ENCODE measurements at places on chromosomes 13 and 19.

- no peak for DNase-seq
These were observed 27.3 kb downstream of the RUBCNL start for GRCh38 chr13:46359714-46360113.

DNA sequence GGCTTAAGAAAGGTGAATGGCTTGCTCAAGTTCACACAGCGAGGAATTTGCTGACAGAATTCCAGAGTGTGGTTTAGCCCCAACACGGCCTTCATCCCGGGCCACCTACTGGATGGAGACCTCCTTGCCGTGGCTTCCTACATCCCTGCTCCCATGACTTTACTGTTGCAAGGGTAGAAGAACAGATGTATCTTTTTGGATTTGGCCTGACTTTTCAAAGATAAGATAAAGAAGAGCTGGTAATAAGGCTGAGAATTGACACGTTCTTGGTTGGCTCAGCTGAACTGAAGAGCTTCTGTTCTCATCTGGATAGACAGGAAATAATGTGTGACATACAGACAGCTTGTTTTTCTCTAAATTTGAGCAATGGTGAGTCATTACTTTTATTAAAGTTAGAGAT lies 113.1 kb downstream of the KLF5 start:
- no peak for DNase-seq

DNA sequence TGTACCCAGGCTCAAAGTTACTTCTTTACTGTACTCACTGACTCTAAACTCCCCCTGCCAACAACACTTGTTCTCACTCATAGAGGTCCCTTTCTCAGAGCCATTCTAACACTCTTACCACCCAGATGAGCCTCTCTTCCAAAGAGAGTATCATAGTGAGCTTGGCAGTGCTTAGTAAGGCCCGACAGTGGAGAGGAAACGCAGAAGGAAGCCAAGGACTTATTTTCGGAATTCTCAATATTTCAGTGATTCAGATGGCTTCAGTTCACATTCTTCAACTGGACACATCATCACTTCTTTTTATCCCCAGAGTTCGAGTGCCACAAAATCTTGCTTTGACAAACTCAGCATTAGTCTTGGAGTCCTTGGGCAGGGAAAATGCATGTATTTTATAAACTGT lies 285.9 kb downstream of the DNAJC15 start:
- DNase-seq: no peak

DNA sequence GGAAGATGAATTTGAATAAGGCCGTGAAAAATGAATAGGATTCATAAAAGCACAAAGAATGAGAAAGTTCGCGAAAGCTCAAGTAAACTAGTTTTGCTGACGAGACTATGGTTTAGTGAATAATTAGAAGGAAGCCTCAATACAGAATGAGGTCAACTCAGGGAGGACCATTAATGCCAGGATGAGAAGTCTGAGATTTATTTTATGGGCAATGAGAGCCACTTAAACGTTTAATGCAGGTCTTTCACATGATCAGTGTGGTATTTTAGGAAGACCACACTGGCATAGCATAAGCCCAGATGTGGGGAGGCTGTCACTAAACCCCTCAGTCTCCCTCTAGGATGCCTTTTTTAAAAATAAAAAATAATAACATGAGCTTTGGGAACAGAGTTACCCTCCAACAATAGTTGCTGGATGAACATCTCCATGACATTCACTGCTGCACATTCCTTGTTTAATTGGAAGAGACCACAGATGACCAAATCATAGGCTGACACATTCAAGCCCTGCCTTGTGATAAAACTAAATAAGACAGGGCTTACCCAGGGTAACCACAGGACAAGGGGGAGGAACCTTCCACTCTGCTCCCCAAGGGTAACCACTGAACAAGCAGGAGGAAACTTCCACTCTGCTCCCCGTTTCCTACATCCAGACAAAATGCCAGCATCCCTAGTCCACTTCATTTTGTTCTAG lies 43.6 kb upstream of the LSM14A start:
- DNase-seq: no peak

DNA sequence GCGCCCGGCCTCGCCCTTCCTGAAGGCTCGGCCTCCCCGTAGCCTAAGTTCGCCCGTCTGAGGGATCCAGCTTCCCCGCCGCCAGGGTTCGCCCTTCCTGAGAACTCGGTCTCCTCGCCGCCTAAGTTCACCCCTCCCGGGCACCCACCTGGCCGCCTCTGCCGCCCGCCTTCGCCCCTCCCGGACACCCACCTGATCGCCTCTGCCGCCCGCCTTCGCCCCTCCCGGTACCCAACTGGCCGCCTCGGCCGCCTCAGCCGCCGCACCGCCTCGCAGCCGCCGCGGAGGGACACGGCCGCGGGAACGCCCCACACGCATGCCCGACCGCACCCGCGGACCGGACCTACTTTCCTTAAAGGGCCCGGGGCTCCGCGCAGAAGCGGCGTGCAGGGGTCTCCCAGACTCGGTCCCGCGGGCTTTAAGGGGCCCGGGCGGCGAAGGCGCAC lies at the start of gene MOB3A:
TSS of gene MOB3A (minus strand) at position 293 of the 446 bp plus-strand sequence. CDS start 17,766 bp downstream, outside the sequence.
- DNase-seq: peak; percentile 75

DNA sequence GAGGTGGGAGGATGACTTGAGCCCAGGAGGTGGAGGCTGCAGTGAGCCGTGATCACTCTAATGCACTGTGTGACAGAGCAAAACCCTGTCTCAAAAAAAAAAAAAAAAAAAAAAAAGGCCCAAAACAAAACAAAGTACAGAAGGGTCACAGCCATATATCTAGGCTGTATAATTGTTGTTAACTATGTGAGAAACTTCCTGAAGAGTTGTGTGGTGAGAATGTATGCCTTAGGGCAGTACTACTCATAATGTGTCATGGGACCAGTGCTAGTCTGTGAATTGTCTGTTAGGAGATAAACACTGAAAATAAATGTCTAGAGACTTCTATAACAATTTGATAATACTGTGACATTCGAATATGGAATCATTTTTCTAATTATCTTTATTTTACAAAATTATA lies 43.1 kb downstream of the PAN3 start:
- no peak for DNase-seq

DNA sequence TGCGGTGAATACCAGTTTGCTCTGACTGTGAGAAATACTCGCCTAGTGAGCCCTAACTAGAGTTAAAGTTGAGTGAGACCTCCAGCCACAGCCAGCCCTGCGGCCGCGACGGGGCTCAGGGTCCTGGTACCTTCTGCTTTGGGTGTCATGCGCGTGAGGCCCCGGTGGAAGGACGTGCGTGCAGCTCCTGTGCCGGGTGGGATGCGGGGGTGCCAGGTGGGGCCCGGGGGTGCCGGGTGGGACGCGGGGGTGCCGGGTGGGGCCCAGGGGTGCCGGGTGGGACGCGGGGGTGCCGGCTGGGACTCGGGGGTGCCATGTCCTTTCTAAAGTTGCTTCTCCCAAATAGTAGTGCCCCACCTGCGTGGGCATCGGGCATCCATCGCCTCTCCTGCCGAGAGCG lies 8.5 kb upstream of the TMPRSS9 start:
- no peak for DNase-seq

DNA sequence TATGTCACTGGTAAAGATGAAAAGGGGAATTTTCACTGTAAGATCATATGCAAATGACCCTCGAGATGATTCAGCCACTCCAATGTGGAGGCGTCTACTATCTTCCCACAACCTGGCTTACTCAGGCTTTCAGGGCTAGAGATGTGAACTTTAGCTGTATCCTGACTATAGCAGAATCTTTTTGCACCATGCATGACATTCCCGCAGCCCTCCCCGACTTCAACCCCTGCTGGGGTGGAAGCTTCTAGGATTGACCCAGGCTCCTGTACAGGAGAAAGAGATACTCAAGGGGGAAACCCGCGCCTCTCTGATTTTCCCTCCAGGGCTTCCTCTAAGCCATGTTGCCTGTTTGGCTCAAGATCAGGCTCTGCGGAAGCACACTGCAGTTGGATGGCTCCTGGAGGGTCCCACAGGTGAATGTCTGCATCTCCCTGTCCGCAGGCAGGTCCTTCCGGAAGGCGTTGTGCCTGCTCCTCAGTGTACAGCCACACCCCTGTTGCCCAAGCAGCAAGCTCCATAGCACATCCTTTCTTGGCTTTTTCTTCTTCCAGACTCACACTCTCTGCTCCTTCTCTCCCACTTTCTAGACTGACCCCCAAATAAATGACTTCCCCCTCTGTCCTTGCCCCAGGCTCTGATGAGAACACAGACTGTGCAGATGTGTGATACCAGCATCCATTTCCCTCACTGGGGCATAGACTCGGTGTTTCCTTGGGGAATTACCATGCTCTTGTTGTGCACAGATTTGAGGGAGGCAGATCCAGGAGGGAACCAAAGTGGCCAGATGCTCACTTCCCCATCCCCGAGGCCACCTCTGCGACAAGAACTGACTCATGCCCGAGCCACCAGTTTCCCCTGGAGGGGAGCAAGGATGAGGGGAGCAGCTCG lies 29.1 kb upstream of the POP4 start:
- no peak for DNase-seq

DNA sequence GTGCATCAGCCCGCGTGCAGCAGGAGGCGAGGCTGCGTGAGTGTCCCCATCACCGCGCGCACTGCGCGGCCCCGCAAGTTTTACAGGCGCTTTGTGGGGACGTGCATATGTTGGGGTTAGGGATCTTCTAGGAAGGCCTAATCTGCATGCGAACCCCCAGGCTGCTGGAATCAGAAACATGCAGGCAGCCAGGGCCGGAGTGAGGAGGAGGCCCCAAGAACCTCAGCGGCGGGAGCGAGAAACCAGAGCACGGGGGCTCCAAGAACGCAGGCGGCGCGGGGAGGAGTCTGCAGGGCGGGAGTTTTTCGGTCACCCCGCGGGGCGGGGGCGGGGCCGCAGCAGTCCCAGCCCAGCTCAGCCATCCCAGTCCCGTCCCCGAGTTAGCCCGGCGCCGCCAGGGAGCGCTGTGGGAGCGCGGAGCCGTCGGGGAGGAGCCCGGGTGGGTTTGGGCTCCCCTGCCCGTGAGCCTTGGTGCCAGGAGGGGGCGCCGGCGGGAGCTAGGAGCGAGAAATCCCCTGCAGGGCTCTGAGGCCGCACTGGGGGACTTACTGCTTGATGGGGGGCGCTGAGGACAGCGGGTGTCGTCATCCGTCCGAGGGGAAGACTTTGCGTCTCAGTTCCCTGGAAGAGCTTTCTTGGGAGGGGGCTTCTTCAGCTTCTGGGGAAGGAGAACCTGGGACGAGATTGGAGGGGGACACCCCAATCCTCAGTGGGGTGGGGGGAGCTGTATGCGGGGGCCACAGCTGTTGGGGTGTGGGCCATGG lies 933 bp upstream of the NRTN start:
- peak; percentile 75 for DNase-seq

- no peak for DNase-seq
These were observed 1291.0 kb upstream of the SLC10A2 start for GRCh38 chr13:104357174-104357573.

DNA sequence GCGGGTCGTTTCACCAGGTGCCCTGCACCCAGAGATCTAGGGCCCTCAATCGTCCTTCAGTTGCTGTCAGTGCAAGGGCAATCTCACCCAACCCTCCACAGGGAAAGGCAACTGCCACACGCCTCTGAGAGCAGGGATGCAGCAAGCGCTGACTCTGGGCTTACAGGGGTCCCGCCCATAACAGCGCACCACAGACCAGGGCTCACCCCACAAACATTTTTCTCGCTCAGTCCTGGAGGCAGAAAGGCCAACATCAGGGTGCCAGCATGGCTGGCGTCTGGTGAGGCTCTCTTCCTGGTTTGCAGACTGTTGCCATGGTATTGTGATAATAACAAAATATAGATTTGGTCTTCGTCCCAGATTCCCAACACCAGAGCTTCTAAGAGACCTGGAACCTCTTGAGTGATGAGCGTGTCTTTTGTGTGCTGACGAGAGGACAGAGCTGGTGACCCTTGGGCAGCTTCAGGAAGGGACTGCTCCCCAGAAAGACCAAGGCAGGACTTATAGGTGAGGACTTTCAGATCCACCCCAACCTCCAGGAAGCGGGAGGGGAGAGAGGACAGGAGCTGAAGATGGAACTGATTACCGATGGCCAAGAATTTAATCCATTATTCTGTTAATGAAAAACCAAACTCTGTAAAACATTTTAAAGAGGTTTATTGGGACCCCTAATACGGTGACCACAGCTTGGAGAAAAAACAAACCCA lies 51.3 kb downstream of the C13orf46 start:
- DNase-seq: no peak

DNA sequence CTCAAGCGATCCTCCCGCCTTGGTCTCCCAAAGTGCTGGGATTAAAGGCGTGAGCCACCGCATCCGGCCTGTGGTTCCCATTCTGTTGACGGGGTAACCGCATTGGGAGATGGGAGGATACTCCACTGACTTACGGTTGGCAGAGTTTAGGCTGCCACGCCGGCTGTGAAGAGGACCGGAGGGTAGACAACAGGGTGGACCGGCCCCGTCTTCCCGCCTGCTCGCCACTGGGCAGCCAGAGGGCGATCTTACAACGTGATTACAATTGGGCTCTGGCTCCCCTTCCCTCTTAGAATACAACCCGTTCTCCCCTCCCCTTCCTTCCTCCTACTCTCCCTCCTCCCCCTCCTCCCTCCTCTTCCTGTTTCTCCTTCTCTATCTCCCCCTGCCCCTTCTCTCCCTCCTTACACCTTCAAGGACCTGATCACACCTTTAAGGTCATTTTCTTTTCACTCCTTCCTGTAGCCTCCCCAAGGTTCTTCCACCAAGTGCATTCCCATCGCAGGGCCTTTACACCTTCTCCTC lies 957 bp upstream of the CCDC194 start:
- no peak for DNase-seq

DNA sequence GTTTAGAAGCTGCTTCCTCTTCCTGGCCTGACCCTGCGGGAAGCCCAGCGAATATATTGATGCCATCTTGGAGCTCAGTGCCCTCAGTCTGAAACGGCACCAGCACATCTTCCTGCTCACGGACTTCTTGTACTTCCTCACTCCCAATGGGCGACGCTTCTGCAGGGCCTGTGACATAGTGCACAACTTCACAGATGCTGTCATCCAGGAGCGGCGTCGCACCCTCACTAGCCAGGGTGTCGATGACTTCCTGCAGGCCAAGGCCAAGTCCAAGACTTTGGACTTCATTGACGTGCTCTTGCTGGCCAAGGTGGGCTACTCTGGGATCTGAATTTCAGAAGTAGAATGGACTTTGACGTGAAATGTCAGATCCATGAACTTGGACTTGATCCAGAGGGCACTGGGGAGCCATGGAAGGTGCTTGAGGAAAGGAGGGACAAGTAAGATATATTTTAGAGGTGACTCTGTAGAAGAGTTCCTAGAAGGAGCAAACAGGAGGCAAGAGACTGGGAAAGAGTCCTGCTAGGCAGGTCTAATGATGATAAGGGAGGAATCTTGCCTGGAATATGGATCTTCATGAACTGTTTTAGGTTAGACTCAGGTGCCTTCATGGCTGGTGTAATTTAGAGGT lies 38.4 kb upstream of the CYP4F8 start:
- no peak for DNase-seq

DNA sequence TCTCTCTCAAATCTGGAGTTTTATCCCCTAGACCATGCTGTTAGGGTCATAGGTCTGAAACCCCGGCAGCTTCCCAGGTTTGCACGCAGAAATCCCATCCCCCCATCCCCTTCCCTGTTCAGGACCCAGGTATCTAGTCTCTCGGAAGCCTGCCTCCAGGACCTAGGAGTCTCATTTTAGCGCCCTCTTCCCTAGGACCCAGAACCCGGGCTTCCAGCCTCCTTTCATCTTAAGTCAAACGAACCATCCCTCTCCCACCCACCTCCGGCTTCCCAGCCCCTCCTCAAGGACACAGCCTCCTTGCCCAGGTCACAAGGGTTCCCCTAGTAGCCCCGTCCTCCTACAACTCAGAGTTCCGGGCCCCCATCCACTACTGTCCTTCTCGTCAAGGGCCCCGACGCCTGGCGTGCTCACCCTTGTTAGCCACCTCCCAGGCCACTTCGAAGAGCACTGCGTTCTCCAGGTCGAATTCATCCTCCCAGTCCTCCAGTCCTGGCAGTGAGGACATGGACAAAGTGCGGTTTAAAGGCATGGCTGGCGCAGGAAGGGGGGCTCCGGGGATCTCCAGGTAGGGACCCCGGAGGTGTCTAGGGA lies 431 bp downstream of the GYS1 start:
- DNase-seq: no peak

GRCh38 chr13:50842990-50843256 lies 569 bp downstream of the DLEU7 start:
- DNase-seq: no peak

Measured in stimulated activated CD8-positive, alpha-beta memory T cell treated with anti-CD3 and anti-CD28 coated beads, Interleukin-12 subunit alpha, Interleukin-12 subunit beta, amount 100 ng/mL, for 1 hour (primary cell).